Activated CD4-positive, alpha-beta T cell treated with anti-CD3 and anti-CD28 coated beads, Interleukin-2, Interleukin-4, amounts not matched to agents 100 ng/mL and 50 ng/mL, durations not matched to agents 16 hours and 8 hours (primary cell): ENCODE measurements at places on chromosomes 5 and 9.

DNA sequence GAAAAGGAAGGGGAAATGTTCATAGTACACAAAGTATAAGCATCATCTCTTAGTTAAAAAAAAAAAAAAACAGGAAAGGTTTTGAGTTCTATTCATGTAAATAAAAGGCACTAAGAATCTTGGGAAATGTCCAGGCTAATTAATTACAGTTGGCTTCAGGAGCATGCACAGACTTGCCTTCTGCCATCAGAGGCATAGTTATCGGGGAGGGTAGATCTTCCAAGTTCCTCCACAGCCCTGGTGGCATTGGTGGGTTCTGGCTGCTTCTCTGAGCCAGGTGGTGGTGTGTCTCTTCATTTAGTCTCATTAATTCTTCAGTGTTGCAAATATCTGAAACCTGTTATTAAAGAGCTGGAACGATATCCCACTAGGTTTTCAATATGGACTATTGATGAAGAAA is 85.2 kb downstream of the TMEM252 start:
- DNase-seq = no peak

DNA sequence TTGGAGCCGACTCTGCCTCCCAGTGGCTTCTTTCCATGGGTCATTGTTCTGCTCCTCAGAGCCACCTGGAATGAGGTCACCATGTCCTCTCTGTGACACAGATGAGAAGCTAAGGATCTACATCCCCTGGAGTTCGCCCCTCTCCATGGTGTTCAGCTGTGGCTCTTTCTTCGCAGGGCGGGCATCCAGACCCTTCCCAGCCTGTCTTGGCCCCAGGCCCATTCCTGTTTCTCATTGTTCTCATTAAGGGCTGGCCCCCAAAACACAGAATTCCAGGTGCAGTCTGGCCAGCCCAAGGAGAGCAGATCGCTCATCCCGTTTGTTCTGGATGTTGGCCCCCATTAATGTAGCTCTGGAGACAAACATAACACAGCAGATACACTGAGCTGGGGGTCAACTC is 66.4 kb upstream of the COL15A1 start:
- DNase-seq = no peak

- peak; percentile 17 for DNase-seq
These were observed 732 bp downstream of the SNAPC3 start for GRCh38 chr9:15423231-15423985.

- DNase-seq = no peak
These were observed 3.1 kb downstream of the RNF38 start for GRCh38 chr9:36396985-36397384.

DNA sequence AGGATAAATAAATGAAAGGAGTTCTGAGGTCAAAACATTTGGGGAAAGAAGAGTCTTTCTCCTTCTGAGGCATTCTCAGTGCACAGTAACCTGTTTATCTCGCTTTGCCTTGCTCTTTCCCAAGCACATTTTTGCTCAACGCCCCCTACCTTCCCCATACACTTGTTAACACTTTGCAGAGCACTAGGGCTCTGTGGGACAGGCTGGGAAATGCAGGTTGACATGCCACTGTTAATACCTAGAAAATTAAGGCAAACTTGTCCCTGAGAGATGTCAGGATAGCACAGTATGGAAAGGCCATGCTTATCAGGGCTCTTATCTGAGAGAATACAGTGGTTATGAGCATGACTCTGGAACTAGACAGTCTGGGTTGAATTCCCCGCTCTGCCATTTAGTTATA is 152.0 kb downstream of the DOCK8 start:
- DNase-seq = no peak

GRCh38 chr5:170761048-170761707 is 22.3 kb upstream of the GABRP start:
- DNase-seq = no peak

DNA sequence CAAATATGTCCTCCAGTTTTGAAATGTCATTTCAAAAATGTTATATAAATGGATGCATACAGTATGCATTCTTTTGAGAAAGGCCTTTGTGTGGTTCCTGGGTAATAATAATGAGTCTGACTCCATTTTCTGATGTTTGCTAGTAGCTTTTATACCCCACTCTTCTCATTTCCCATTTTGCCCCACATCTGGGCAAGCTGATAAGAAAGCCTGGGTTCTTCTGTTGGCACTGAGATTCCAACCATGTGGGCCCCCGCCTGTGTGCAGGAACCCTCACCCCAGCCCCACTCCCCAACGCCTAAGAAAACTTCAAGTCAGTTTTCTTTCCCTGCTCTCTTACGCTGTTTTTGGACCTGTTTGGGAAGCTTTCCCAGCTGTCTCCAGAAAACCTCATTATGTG is 89.4 kb downstream of the SNX18 start:
- no peak for DNase-seq

GRCh38 chr9:90466441-90466840 is 176.2 kb downstream of the DIRAS2 start:
- DNase-seq = no peak

GRCh38 chr5:9339206-9339818 is 206.6 kb downstream of the SEMA5A start:
- no peak for DNase-seq

DNA sequence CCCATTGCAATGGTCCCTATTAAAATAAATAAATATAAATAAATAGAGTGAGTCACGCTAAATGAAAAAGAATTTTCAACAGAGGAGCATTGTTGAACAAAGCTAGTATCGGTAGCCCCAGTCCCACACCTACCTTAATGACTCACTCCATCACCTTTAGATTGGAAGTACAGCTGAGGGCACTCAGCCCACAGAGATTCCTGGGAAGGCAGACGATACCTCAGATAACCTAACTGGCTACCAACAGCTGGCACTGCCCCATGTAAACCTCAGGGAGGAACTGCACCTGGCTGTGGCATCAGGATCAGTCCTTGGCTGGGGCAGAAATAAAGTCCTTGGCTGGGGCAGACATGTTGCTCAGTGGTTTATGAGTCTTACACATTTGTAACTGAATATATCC is 49.3 kb downstream of the SPRY4 start:
- no peak for DNase-seq

DNA sequence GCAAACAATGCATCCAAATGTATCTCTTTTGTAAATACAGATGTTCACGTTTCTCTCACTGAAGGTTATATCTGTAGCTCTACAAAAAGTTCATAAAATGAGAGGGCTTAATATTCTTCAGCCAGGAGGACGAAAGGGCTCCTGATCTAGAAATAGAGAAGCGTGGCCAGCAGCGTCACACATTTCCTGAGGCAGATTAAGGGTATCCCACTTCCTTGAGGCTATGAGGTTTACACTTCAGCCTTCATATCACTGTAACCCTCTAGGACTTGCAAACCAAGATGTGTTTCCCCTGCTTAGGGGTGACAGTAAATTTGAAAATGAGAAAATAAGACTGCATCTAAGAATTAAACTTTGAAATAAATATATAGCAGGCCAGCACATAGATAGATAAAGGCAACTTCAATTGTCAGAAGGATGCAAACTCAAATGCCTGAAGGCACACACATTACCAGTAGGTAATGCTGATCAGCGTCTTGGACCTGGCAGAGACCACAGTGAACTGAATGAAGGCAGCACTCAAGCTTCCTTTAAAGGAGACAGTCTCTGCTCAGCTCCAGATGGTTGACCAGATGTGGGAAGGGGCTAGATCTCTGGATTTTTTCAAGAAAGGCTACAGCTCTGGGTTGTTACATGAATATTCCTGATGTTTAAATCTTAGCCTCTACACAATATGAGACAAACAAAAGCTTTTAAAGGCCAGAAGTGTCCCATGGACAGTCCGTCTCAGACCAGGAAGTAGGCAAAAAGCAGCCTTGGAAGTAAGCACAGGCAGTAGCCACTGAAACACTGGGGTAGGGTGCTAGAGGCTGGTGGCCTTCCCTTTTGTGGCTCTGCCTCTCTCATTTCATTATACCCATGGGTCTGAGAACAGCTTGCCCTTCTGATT is 197.7 kb downstream of the MCTP1 start:
- DNase-seq = no peak

GRCh38 chr9:110821064-110821463 is 152.5 kb downstream of the MUSK start:
- DNase-seq = no peak

GRCh38 chr9:16191691-16192402 is 639.0 kb downstream of the CCDC171 start:
- DNase-seq = peak; percentile 12

DNA sequence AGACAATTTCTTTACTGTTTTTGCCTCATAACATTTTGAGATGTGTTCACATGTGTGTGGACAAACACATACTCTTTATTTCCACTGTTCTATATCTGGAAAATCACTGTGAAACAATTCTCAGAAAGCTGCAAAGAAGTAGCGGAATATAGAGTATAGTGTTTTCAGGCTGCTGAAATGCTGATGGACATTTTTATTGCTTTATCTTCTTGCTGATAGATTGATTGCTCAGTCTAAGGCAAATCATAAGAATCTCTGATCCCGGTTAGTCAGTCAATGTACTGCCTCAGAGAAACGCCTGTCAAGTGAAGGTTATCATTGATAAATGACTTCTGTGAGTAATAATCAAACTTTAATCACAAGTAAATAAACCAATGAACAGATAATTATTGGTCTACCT is 364.9 kb upstream of the CTNND2 start:
- DNase-seq = no peak

GRCh38 chr9:102740578-102740977 is 254.6 kb upstream of the CYLC2 start:
- DNase-seq = no peak

- DNase-seq = no peak
These were observed 28.5 kb downstream of the RHOBTB3 start for GRCh38 chr5:95759634-95760033.

GRCh38 chr5:89265511-89266179 is 382.7 kb upstream of the MEF2C start:
- DNase-seq = no peak

GRCh38 chr5:4990017-4990416 is 150.1 kb upstream of the ADAMTS16 start:
- no peak for DNase-seq
